Stimulated activated CD4-positive, alpha-beta T cell treated with anti-CD3 and anti-CD28 coated beads, Interleukin-2, amount 100 ng/mL, for 48 hours (primary cell): ENCODE measurements at places on chromosomes 12 and 14.
A peak's percentile ranks its signal among the peaks of the same experiment; 100 is the strongest.

GRCh38 chr14:39447175-39447661 is 15.0 kb upstream of the FBXO33 start:
- DNase-seq = no peak

- peak; percentile 4 for DNase-seq
Measured at GRCh38 chr12:22100958-22101748, 55.1 kb downstream of the CMAS start.

GRCh38 chr14:68941820-68942219 is 37.3 kb downstream of the ACTN1 start:
- DNase-seq = no peak

- no peak for DNase-seq
Measured at GRCh38 chr12:68342966-68343365, 10.8 kb upstream of the MDM1 start.

DNA sequence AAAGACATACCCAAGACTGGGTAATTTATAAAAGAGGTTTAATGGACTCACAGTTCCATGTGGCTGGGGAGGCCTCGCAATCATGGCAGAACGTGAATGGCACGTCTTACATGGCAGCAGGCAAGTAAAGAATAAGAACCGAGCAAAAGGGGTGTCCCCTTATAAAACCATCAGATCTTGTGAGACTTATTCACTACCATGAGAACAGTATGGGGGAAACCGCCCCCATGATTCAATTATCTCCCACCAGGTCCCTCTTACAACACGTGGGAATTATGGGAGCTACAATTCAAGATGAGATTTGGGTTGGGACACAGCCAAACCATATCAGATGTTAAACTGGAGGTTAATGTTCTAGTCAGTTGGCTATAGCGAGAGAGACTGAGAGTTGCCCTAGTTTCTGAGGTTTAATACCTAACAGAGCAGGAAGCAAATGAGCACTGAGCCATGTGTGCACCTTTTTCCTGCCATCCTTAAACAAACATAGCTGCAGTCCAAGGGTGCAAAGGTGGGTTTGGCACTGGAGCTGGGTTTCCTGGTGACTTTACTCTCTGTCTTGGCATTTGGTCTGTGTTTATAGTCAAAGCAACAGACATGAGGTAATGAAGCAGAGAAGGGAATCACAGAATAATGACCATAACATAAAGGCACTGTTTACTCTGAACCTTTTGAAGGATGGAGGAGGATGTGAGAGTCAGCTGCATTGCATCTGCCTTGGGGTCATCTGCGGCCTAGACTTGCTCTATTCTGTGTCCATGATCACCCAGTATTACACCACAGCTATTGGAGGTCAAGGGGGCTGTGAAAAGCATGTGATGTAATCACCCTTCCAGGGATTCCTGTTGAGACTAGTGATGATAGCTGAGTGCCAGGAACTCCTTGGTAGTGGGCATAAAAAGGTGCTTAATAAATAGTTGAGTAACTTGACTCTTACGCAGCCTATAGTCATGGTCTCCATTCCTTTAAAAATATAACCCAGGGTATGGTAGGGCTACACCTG is 83.6 kb upstream of the USP44 start:
- no peak for DNase-seq

- no peak for DNase-seq
Measured at GRCh38 chr14:77314043-77314442, 6.6 kb downstream of the POMT2 start.

DNA sequence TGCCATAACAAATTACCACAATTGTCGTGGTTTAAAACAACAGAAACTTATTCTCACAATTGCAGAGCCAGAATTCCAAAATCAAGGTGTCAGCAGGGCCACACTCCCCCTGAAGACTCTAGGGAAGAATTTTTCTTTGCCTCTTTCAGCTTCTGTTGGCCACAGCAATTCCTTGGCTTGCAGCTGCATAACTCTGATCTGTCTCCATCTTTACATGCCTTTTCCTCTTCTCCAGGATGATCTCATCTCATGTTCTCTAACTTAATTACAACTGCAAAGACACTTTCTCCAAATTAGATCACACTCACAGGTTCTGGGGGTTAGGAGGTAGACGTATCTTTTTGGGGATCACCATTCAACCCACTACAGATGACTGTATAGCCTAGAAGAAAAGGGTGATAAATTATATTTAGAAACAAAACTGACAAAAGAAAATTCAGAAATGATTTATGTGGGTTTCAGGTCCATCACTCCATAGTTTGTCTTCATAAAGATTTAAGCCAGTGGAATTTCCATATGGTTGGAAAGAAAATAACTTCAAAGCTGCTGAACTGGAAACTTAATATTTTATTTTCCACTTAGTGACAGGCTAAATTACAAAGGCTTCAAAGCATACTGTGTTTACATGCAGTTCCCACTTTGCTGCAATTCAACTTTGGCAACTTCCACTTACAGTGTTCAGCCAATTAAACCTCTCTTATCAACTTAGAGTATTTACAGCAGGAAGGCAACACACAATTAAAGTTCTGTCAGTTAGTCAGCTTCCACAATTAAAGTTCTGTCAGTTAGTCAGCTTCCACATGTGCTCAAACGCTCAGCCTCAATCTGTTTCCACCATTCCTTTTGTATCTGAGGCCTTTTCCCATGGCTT is 213.3 kb downstream of the EPS8 start:
- no peak for DNase-seq

- DNase-seq = peak; percentile 67
Measured at GRCh38 chr12:89353823-89354611, 1.7 kb upstream of the DUSP6 start.

DNA sequence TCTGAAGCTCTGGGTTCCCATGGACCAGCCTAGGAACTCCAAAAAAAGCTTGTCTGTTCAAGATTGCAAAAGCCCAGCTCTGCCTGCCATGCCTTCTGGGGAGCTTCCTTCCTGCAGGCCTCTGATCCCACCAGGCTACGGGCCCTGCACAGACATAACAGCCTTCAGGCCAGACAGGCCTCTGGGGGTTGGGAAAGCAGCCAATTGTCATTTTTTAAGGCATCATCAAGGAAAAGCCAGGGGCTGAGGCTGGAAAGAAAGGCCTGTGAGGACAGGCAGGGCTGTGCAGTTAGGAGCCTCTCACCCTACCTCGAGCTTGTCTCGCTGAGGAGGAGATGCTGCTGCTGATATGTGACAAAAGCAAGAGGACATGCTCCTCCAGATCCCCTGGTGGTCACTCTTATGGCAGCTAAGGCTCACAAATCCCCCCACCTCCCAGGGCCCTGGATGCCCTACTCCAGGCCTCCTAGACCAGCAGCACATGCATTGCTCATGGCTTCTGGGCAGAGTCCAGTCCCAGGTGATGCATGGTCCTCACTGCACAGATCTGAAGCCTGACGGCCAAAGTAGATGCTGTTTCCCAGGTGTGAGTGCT is 2.9 kb downstream of the TMEM229B start:
- no peak for DNase-seq

- DNase-seq = no peak
Measured at GRCh38 chr12:2082321-2082720, 29.5 kb downstream of the CACNA1C start.

GRCh38 chr14:100396266-100396795 is 73.2 kb downstream of the SLC25A47 start:
- DNase-seq = no peak

- no peak for DNase-seq
Measured at GRCh38 chr14:90681929-90682328, 134.3 kb downstream of the TTC7B start.

DNA sequence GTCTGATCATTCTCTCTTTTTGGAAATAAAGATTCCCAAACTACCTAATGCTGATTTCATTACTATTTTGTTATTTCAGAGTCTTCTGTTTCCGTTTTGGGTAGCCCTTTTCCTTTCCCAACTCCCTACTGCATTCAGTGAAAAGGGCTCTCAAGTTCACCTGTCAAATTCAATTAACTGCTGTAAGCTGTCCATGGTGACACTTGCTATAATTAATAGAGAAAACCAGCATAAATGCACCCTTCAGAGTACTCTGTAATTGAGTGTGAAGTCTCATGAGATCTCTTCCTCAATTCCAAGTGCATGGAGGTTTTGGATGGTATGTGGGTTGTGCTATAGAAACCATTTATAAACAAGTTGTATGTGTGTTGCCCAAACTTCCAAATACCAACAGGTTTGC is 187.2 kb downstream of the RPL10L start:
- no peak for DNase-seq

- DNase-seq = no peak
Measured at GRCh38 chr14:55968741-55969140, 149.5 kb upstream of the PELI2 start.

DNA sequence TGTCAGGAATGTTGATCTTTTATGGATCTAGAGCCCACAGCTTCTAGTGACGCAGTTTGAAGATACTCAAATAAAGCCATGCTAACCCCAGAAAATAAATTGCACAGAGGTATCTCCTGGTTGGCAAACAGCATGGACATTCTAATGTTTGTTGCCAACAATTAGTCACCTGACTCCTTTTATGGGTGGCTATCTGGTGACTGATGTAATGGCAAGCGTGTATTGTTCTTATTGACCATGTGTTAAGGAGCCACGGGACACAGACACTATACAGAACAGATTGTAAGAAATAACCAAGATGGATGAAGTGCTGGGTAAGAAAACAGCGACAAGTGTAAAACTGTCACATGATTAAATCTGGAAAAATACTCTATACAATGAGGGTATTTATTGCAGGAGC is 401.3 kb upstream of the PDE3A start:
- DNase-seq = no peak

DNA sequence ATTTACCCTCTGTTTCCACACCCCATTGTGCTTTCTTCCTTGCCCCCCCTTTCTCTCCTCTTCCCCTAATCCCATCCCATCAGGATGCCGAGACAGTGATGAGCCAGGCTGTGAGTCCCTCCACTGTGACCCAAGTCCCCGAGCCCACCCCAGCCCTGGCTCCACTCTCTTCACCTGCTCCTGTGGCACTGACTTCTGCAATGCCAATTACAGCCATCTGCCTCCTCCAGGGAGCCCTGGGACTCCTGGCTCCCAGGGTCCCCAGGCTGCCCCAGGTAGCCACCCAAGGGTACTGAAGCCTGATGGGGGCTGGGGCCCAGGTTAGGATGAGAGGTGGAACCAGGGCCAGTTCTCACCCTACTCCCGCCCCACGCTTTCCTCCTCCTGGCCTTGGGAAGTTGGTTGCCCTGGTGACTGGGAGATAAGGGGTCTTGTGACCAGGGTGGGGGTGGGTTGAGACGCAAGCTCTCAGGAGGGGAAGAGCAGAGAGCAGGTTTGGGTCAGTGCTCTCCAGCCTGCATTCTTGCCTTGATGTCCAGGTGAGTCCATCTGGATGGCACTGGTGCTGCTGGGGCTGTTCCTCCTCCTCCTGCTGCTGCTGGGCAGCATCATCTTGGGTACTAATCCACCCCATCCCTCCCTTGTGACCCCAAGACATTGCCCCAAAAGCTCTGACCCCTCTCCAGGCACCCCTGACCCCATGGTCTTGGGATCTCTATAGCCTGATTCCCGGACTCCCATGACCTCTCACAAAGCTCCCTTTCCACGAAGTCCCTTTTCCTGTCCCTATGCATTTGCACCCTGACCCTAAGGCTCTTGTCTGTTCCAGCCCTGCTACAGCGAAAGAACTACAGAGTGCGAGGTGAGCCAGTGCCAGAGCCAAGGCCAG is 1.2 kb downstream of the AMHR2 start:
- no peak for DNase-seq

DNA sequence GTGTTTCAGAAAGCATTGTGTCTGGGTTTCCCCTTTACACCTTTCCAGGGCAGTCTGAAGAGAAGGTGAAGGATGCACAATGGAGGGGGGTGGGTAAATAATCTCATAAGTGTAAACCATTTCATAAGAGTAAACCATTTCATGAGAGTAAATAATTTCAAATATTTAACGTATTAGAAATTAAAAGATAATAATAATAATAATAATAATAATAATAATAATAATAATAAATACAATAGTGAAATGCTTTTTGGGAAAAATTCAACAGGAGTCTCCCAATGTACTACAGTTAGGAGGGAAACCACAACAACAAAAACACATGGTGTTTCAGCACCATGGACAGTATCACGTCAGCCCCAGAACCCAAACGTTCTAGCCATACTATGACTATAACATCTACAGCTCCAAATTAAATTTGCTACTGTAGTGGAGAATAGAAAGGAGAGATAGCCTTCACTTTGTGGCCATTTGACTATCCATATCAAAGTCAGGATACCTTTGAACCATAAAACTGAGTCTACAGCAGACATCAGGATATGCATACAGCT is 691.8 kb downstream of the BCL11B start:
- no peak for DNase-seq

GRCh38 chr12:72612171-72612570 is 340.0 kb downstream of the TRHDE start:
- no peak for DNase-seq
